ENCODE measurements at places on chromosomes 3 and 15.

DNA sequence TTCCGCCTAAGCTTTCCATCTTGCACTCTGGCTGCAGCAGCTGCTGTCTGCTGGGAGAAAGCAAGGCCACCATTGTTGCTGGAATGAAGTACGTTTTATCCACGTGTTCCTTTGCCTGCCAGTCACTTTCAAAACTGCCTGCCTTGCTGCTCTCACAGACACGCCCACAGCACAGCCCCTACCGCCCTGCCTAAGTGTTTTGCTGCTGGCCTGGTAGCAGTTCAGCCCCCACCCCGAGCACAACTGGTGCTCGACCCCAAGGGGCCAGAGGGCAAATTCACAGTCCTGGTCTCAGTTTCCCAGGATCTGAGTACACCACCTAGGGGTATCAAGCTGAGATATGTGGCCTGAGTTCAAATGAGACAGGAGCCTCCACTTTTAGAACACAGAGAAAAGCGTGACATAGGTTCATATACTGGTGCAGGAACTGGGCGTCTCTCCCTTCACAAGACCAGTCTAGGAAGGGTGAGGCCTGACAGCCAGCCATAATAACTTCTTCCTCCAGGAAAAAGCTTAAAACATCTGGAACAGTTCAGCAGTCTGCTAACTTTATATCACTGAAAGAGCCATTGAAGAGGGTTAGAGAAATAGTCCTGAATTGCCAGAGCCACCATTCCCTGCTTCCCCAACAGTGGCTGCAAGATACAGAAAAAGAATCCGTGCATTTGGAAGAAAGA lies 1012.3 kb downstream of the ZPLD1 start:
- peak; percentile 93 for ATAC-seq

DNA sequence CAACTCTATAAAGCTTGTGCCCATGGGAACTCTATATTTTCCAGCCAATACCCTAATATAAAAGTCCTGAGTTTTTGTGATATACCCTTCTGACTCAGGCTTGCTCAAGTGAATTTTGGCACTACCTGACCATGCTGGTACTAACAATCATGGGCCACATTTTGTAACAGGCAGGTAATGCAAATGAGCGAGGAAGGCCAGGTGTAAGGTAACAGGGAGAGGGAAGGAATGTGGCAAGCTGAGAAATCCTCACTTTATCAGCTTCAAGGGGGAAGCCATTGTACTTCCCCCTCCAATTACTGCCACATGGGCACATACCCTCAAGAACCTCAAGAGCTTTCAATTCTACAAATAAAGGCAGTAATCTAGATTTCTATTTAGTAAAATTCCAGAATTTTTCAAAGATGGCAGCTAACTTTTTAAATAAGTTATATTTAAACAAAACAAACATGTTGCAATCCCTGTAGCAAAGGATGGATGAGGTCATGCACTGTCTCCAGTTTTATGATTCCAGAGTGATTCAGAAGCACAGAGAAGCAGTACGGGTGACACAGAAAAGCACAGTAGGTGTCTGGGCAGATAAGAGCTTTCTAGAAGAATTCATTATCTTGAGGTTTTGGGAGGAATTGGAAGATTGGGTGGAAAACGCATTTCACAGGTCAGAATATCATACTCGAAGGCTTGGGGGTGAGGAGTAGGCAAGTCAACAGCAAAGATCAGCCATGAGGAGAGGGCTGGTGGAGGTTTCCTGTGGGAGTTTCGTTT lies 87.6 kb downstream of the FOXP1 start:
- ATAC-seq = no peak

- ATAC-seq = no peak
These were observed 163.9 kb downstream of the PPM1L start for GRCh38 chr3:160919942-160920341.

DNA sequence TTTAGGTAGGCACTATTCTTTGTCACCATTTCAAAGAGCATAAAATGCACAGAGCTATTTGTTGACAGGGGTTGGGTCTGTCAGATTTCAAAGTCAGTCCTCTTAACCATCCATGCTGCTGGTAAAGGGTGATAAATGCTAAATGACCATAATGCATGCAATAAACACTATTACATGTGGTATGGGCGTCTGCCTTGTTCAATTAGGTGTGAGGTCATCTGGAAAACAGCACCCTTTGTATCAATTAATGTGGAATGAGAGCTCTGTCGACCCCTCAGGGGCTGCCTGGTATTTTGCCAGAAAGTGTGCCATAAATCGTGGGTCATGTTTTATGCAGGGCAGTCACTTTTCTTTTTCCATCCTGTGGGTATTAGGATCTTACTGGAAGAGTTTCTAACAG lies 235.6 kb downstream of the SV2B start:
- no peak for ATAC-seq

- ATAC-seq = no peak
These were observed 28.4 kb downstream of the ZNF860 start for GRCh38 chr3:32009957-32010356.

- no peak for ATAC-seq
These were observed 217.7 kb upstream of the CGNL1 start for GRCh38 chr15:57158589-57158988.

GRCh38 chr3:106401666-106402490 lies 533.1 kb upstream of the CBLB start:
- ATAC-seq = no peak

- ATAC-seq = no peak
These were observed 5.3 kb downstream of the ZNF710 start for GRCh38 chr15:90006217-90007075.

DNA sequence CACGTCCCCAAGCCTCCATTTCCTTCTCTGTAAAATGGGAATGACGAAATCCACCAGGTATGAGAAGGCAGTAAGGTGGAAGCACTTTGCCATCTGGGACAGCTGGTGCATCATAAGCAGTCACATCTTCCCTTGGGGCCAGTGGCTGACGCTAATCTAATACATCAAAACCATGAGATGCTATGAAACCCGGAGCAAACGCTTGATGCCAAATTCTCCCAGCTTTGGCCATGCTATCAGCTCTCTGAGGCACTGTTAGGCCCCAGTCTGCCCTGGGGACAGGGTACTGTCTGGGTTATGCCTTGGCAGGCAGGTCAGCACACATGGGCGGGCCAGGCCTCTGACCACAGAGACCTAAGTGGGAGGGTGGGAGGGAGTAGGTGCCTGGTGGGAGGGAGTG lies 66.1 kb downstream of the ADAMTS17 start:
- no peak for ATAC-seq

- peak; percentile 91 for ATAC-seq
These were observed 44.1 kb downstream of the LRIG1 start for GRCh38 chr3:66456711-66457173.

DNA sequence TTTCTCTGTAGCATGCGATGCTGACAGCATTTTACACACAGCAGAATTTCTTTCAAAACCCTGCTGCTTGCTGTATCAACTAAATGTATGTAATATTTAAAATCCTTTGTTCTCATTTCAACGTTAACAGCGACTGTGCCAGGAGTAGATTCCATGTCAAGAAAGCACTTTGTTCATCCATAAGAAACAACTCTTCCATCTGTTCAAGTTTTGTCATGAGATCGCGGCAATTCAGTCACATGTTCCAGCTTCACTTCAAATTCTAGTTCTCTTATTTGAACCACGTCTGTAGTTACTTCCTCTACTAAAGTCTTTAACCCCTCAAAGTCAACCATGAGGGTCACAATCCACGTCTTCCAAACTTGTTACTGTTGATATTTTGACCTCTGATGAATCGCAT lies 50.6 kb downstream of the SMARCC1 start:
- no peak for ATAC-seq

DNA sequence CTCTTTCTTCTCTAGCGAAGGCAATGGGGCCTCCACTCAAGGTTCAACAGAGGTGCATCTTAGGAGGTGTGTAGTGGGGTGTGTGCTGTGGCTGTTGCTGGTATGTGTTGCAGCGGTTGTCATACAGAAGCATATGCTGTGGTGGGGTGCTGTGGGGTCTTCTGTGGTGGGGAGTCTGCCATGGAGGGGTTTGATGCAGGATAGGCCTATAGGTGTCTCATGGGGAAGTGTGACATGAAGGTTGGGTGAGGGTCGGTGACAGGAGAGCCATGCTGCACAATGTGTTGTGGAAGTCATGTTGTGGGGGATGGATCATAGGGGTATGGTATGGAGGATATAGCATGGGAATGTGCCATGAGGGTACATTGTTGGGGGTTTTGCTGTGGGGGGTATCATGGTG lies 20.3 kb downstream of the NMNAT3 start:
- ATAC-seq = no peak

GRCh38 chr3:52897130-52898122 lies at the start of gene STIMATE:
STIMATE (minus strand) TSS chr3:52897548; CDS start chr3:52897450, 98 bp downstream.
- peak; percentile 94 for ATAC-seq

DNA sequence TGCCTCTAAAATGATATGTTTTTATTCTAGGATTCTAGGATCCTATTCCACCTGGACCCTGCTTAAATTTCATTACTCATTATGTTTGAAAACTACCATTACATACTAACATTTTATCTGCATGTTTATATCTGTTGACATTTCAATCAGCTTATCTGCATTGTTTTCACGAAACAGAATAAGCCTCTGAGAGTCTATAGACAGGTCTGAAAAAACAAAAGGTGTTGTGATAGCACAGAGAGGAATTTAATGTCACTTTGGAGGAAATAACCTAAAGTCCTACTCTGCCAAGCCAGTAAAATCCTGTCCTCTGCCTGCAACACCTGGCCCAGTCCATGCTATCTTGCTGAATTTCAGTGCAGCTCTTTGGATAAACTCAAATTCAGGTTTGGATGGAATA lies 315.2 kb downstream of the ZBTB20 start:
- ATAC-seq = no peak

GRCh38 chr3:119950666-119951325 lies 143.5 kb downstream of the GSK3B start:
- ATAC-seq = no peak
